Psoas muscle (tissue), 8 donors: ENCODE measurements at places on chromosomes 7 and 10. TPM values are rescaled to one million over a fixed set of nuclear protein-coding genes. Genes with fewer than 3 reads are reported as not detected.

GRCh38 chr10:70250961-70251680, 17.9 kb upstream of the PPA1 start:
- H3K27me3 ChIP-seq, result peaks cover 20% of the 10 kb centered on the region
- DNase-seq, result no peak
- H3K27ac ChIP-seq, result no peak overlapping the region
- no peaks in the 10 kb centered on the region for H3K4me1 ChIP-seq
- H3K36me3 ChIP-seq, result no peaks in the 10 kb centered on the region
- H3K4me3 ChIP-seq, result no peak overlapping the region

DNA sequence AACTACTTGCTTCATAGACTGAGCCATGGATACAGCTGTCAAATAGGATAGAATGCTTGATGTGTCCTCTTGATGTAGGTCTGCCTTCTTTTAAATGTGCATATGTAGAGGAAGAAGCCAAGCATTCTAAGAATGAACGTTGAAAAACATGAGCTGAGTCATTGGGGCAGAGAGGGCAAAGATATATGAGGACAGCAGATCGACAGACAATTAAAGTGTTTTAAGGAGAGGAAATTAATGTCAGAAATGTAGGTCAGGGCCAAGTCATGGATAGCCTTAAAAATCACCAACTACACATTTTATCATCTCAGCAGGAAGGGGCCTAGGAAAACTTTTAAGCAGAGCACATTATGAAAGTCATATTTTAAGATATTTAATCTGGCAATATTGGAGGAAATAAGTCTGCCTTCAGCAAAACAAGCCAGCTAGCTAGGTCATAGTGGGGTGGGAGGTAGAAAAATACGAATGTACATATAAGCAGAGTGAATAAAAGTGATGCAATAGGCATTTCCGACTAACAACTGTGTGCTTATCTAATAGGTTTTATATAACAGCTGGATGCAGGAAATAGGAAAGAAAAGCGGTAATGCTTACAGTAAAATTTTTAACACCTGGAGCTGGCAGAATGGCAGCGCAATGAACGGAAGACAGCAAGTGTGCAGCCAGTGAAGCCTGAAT, 638.3 kb upstream of the TPK1 start:
- no peaks in the 10 kb centered on the region for H3K36me3 ChIP-seq
- no peak for DNase-seq
- no peak overlapping the region for H3K27ac ChIP-seq
- no peaks in the 10 kb centered on the region for H3K27me3 ChIP-seq
- H3K4me1 ChIP-seq, result no peaks in the 10 kb centered on the region

DNA sequence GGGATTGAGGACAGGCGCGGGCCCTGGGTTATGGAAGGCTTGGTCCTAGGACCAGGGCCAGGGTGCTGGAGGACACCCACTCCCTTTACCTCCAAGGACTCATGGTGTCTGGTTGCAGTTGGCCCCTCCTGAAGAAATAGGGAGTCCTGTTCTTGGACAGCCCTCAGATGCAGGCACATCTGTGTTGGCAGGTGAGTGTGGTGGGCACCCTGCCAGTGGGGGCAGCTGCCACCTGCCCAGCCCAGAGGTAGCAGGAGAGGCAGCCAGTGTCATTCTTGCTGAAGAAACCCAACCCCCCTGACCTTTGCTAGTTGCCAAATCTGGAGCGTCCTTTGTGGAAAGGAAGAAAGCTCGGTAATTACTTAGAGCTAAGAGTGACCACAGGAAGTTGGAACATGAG, 8.3 kb downstream of the GALNT17 start:
- H3K27ac ChIP-seq, result no peak overlapping the region
- H3K4me3 ChIP-seq, result no peak overlapping the region
- DNase-seq, result peak; percentile 23
- no peaks in the 10 kb centered on the region for H3K36me3 ChIP-seq
- no peaks in the 10 kb centered on the region for H3K4me1 ChIP-seq

DNA sequence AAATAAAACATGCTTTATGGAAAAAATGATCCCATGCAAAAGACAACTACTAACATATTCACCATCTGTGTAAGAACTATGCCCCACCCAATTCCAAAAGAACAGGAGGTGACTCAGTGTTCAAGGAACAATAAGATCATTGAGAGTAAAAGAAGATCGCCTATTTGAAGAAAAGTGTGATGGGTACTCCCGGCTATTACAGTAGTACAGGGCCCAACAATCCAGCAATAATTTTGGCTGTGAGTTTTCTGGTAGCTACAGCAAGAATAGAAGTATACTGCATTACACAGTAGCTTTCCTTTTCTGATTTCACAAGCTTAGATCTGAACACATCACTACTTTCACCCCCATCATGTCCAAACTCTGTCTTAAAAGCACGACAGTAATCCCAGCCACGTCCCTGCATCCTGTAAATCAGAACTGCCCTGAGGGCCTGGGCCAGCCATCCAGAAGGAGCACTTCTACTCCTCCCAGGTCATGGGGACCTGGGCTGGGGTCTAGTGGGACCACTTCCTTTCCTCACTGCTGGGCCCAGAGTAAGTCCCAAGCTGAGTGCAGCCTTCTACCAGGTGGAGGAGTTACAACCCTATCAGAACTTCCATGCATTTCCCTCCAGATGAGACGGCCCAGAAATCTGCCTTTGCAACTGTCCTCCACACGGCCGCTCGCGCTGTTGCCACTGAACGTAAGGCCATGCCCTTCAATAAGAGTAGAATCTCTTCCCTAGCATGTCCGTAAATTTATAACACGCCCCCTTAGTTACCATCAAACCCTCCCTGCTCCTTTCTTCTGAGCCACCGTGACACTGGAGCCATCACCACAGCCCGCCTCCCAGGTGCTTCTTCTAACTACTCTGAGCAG, 7.9 kb downstream of the ESYT2 start:
- no peak overlapping the region for H3K4me3 ChIP-seq
- H3K36me3 ChIP-seq, result no peaks in the 10 kb centered on the region
- peak overlapping the region; percentile 71 for H3K27ac ChIP-seq
- H3K27me3 ChIP-seq, result no peaks in the 10 kb centered on the region

GRCh38 chr10:112332509-112333228, 41.2 kb upstream of the ACSL5 start:
- H3K4me1 ChIP-seq, result no peaks in the 10 kb centered on the region
- no peak overlapping the region for H3K27ac ChIP-seq
- no peak overlapping the region for H3K4me3 ChIP-seq

DNA sequence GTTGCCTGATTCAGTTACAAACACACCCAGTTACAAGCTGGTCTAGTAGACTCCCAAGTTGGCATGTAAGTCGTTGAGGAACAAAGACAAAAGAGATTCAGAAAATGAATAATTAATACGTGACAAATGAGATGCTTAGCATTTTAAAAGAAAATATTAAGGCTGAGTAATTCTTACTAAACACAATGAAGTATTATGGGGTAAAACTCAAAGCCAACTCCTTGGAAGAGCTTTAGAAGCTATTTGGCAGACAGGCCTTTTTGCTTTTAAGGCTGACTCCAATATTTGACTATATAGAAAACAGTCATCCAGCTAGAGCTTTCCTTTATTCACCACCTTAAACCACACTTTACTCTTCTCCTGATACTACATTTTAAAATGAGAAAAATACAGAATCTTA, 5.4 kb downstream of the TRDMT1 start:
- H3K27ac ChIP-seq, result no peak overlapping the region
- no peak for DNase-seq
- no peaks in the 10 kb centered on the region for H3K27me3 ChIP-seq
- H3K36me3 ChIP-seq, result no peaks in the 10 kb centered on the region
- peaks cover 12% of the 10 kb centered on the region for H3K4me1 ChIP-seq

ZPBP gene
- polyA plus RNA-seq, result not detected

FAM237B gene
- polyA plus RNA-seq, result not detected
